ENCODE measurements at places on chromosomes 7 and 10. TPM values are rescaled to one million over a fixed set of nuclear protein-coding genes. Genes with fewer than 3 reads are reported as not detected.

Gene MUC3A
- total RNA-seq = not detected

Gene PILRA
- 3.8 TPM for total RNA-seq

Gene NACAD
- total RNA-seq = 0.51 TPM

Gene NPFFR1
- not detected for total RNA-seq

Gene LRRD1
- 0.97 TPM for total RNA-seq

DNA sequence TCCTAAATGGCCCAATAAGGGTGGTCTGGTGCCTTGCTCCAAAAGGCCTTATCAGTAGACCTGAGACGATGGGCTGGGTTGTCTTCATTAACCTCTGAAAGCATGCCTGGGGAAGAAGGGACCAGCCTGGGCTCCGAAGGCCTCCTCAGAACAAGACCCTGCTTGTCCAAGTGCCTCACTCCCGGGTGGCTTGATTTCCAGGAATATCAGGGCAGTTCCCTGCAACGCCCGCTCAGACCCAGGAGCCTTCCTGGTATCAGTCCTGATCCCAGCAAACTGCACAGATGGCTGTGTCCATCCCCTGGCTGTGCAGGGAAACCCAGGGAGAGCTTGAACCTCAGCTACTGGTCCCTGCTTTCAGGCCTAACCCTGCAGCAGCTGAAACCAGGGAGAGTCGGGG is 49.9 kb upstream of the CUX1 start:
- no peak for DNase-seq

GRCh38 chr10:62805231-62806099 is 945 bp downstream of the ADO start:
- DNase-seq = no peak

DNA sequence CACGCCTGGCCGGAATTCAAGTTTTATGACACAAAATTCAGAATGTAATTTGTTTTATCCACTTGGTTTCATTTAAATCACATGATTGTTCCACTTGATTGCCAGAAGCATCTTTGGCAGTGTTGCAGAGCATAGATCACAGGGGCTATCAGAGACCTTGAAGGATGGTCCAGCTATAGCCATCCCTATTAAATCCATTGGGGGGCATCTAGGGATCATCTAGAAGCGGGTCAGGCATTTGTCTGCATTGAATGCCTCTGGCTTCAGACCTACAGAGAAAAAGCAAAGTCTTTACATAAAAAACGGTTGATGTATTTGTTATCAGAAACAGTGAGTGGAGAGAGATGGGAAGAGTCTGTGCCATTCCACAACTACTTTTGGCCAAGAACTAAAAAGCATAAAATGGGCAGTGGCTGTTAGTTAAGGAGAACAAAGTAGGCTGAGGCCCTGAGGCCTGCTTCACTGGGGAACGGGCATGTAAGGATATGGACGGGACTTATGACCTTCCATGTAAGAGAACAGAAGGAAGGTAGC is 146.3 kb downstream of the NXPH1 start:
- DNase-seq = no peak

GRCh38 chr7:142795339-142795863 is 24.6 kb downstream of the PRSS2 start:
- DNase-seq = no peak

DNA sequence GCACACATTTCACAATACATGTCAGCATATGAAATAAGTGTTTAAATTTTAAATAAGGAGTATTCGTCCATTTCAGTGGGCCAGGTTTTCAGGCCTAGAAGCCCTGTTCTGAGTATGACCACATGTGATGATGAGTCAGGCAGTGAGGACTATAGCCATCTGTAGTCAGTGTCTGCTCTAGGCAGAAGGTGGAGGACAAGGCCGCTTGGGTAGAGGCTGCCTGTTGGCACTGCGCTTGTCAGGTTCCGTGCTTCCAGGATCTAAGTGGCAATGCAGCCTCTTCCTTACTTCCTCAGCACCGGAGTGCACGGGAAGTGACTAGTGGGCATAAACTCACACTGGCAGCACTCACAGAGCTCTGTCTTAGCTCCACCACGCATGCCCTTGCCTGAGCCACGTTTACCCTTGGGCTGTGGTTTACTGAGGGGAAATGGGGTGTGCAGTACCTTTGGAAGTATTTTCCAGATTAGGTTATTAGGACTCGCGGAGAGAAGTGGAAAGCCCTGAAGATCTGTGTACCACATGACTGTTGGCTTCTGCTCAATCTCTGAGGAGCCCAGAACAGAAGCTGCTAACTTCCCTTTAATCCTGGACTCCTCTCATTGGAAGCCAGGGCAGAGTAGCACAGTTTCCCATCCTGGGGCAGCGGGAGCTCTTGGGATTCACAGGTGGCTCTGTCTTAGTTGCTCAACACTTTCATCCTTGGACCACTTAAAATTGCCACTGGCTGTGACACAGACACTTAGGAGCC is 87.5 kb upstream of the GJD4 start:
- peak; percentile 25 for DNase-seq
